ENCODE measurements at places on chromosomes 7 and 10.

DNA sequence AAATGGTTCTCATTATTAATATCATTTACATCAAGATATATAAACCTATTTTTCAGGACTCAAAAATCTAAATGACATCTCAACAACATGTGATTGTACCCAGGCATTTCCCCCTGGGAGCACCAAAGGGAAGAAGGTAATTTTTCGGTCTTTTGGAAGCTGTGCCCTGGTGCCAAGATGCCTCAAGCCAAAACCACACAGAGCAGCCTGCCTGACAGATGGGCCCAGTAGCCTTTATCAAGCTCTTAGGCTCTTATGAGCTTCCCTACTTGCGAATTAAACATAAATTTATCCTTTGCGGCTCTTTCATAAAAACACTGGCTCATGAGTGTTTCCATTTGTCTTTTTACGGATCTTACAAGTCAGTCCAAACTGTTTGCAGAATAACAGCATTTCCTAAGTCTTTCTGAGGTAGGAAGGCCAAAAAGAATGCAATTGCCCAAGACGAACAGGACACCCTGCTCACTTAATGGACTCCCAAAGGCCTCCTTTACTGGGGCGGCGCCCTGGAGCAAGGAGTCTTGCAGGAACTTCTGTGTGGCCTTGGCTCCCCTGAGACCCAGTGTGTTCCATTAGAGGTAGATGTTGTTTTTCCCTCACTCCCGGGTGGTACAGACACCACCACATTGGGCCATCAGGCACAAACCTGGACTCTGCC is 4.1 kb upstream of the RASSF4 start:
- no peak for DNase-seq

DNA sequence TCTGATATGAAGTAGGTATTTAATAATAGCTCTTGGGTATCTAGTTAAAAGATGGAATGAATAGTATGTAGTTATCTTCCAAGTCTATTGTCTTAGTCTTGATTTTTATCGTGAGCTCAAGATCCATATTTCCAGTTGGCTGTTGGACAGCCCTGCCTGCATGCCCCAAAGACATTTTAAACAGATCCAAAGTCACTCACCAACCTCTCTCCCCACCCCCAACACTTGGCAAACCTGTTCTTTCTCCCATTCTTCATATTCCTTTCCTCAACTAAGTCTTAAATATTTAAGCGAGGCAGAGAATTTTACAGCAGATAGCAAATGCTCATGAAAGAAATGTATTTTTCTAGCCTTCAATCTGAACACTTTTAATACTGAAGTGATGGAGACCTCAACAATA is 80.7 kb upstream of the PALS2 start:
- DNase-seq = no peak

DNA sequence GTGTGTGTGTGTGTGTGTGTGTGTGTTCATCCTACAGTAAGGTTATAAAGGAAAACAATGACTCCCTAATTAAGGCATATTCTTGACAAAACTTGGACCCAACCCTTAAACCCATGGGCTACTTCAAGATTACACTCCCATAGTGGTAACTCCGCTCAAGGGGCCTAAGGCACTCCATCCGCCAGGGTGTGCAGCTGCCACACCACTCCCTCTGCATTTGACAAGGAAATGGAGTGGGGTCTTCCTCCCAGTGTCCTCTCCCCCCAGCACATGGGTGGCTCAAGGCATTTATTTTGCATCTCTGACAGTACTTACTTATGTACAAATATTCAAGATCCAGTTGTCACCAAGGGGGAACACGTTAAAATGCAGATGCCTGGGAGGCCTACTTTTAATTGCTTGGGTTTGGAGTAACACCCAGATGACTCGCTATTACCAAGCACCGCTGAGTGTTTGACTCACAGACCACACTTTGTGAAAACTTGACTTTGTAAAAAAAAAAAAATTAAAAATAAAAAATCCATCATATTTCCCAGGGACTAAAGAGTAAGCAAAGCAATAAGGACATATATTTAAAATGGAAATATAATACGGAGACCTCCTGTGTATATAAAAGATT is 53.0 kb upstream of the AGR3 start:
- DNase-seq = peak; percentile 62

DNA sequence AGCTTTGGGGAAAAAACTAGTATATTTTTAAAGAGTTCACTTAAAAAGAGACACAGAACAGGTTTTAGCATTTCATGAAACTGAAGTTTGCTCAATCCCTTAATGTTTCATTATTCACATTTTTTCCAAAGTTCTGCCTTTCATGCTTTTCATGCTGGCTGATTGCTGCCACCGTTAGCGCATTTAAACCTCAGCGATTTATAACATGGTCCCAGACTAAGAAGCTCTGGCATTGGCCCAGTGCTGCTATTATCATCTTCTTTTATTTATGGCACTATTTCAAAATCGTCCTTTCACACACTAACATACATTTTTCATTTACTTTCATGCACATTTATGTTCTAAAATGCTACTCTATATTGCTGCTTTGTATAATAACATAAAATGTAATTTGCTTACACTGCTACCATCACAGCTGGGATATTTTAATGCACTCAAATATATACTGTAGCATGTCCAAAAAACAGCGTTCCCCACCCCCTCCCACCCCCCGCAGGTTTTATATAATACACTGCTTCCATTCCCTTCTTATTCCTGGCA is 141.9 kb downstream of the MPP7 start:
- DNase-seq = no peak

DNA sequence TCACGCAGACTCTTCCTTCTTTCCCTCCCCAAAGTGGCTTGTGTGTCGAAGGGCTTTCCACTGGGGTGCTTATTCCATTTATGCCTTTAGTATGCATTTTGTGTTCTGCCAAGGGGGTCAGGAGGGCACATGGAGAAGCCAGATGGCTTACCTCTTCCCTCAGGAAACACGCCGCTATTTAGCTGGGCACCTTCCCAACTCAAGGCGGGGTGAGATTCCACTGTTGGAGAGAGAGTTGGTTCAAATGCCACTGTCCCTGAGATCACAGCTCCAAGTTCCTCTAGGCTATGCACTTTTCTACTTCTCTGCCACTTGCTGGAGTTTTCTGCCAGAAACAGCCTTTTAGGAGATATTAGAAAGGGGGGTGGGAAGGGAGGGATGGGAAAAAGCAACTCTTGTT is 1091.8 kb downstream of the LRMDA start:
- DNase-seq = no peak
